ENCODE measurements at places on chromosomes 1 and 21. TPM values are rescaled to one million over a fixed set of nuclear protein-coding genes. Genes with fewer than 3 reads are reported as not detected.
A peak's percentile ranks its signal among the peaks of the same experiment; 100 is the strongest.

IFI44 gene
- total RNA-seq: 55.4 TPM

TP73 gene
- 0.32 TPM for total RNA-seq

GRCh38 chr1:114015075-114015474 lies 35.8 kb downstream of the OLFML3 start:
- H3K27me3 ChIP-seq: no peaks in the 10 kb centered on the region
- no peaks in the 10 kb centered on the region for H3K36me3 ChIP-seq
- no peaks in the 10 kb centered on the region for H3K4me1 ChIP-seq
- no peak for DNase-seq
- no peak overlapping the region for H3K4me3 ChIP-seq

FCGR3A gene
- not detected for total RNA-seq

CD1E gene
- not detected for total RNA-seq

DNA sequence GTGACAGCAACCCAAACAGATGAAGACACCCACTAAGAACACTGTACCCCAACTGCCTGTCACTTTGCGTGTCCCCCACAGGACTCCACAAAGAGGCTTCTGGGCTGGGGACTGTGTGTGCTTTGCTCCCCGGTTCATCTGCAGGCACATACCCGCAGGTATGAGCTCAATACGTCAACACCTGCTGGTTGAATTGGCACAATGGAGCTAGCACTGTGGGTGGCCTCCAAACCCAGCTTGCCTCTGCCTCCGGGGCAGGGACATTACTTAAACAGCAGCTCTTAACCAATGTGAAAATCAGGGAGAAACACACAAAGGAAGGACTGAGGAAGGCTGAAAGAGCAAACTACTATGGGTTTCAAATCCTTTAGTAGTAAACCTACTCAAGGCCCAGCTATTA lies 140.2 kb upstream of the TIAM1 start:
- H3K36me3 ChIP-seq: peaks cover 11% of the 10 kb centered on the region
- H3K4me3 ChIP-seq: no peak overlapping the region
- H3K4me1 ChIP-seq: no peaks in the 10 kb centered on the region
- DNase-seq: no peak
- H3K27me3 ChIP-seq: no peaks in the 10 kb centered on the region

DNA sequence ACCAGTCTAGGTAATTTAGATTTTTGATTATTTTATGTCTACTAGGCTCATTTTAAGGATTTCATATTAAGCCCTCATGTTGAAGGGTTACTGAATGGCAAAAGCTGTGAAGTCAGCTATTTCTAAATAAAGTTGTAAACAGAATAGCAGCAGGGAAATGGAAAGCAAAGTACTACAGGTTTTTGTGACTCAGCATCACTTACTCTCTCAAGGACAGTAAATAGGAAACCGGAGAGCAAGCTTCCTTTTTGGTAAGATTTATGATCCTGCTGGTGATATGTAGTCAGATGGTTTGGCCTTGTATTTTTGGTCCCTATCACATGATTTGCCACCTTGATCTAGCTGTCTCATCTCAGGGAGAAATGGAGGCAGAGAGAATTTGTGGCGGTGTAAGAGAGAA lies 226.0 kb downstream of the RPS6KC1 start:
- DNase-seq: no peak
- H3K4me3 ChIP-seq: no peak overlapping the region
- H3K4me1 ChIP-seq: no peaks in the 10 kb centered on the region
- H3K36me3 ChIP-seq: peaks cover 14% of the 10 kb centered on the region

DNA sequence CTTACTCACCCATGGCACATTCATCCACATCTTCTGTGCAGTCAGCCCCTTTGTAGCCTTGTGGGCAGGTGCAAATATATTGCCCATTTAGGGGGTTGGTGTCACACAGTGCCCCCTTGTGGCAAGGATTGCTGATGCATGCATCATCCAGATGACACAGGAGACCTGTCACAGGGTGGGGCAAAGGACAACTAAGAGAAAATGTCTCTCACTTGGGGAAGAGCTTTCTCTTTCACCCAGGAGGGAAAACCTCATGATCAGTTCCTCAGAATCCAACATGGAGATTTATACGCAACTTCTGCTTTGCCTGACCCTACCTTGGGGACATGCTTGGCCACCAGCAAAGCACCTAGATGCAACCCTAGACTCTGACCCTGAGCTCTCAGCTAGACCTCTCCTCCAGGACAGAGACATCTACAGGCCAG lies 71.8 kb upstream of the ADAM30 start:
- peaks cover 3% of the 10 kb centered on the region for H3K4me1 ChIP-seq
- DNase-seq: peak; percentile 90
- H3K27ac ChIP-seq: peak overlapping the region; percentile 7
- H3K4me3 ChIP-seq: no peak overlapping the region
- peaks cover 32% of the 10 kb centered on the region for H3K36me3 ChIP-seq
- no peaks in the 10 kb centered on the region for H3K27me3 ChIP-seq

DCDC2B gene
- not detected for total RNA-seq

GRCh38 chr21:35619184-35619583 lies 441.1 kb downstream of the SETD4 start:
- no peak overlapping the region for H3K4me3 ChIP-seq
- no peaks in the 10 kb centered on the region for H3K36me3 ChIP-seq
- H3K27ac ChIP-seq: no peak overlapping the region
- H3K4me1 ChIP-seq: peaks cover 6% of the 10 kb centered on the region

DNA sequence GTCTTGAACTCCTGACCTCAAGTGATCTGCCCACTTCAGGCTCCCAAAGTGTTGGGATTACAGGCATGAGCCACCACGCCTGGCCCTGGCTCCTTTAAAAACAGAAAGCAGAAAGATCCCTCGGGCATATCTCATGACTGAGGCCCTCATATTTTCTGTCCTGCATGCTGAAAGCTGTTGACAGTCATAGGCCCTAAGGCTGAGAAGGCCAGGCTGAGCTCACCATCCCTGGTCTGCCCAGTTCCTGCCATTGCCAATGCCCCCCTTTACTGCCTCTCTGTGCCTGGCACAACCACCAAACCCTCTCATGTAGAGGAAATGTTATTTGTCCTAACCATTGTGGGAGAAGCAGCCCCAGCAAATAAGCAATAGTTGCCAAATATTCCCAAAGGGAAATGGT lies 12.7 kb downstream of the CD34 start:
- DNase-seq: no peak

GRCh38 chr1:89986020-89986419 lies 8.9 kb upstream of the ZNF326 start:
- no peak overlapping the region for H3K4me3 ChIP-seq
- no peak for DNase-seq
- no peaks in the 10 kb centered on the region for H3K36me3 ChIP-seq
- peaks cover under 1% of the 10 kb centered on the region for H3K4me1 ChIP-seq
- H3K27ac ChIP-seq: no peak overlapping the region
- H3K27me3 ChIP-seq: peaks cover 2% of the 10 kb centered on the region

BRDT gene
- not detected for total RNA-seq

MSH4 gene
- 0.21 TPM for total RNA-seq

BMP8B gene
- 0.28 TPM for total RNA-seq

PDPN gene
- total RNA-seq: not detected

FAM72B gene
- 43.1 TPM for total RNA-seq

HTR1D gene
- not detected for total RNA-seq

- no peak overlapping the region for H3K27ac ChIP-seq
- H3K4me1 ChIP-seq: no peaks in the 10 kb centered on the region
- H3K27me3 ChIP-seq: no peaks in the 10 kb centered on the region
- no peak overlapping the region for H3K4me3 ChIP-seq
Measured at GRCh38 chr1:99501871-99502270, 144.0 kb upstream of the PALMD start.

GRCh38 chr1:94999456-95000131 lies 72.7 kb upstream of the CNN3 start:
- peaks cover 9% of the 10 kb centered on the region for H3K4me1 ChIP-seq
- H3K27me3 ChIP-seq: no peaks in the 10 kb centered on the region
- no peaks in the 10 kb centered on the region for H3K36me3 ChIP-seq
- no peak overlapping the region for H3K4me3 ChIP-seq
- DNase-seq: no peak
- H3K27ac ChIP-seq: no peak overlapping the region

- H3K27me3 ChIP-seq: no peaks in the 10 kb centered on the region
- no peaks in the 10 kb centered on the region for H3K36me3 ChIP-seq
- no peak overlapping the region for H3K27ac ChIP-seq
- DNase-seq: no peak
- no peaks in the 10 kb centered on the region for H3K4me1 ChIP-seq
- H3K4me3 ChIP-seq: no peak overlapping the region
Measured at GRCh38 chr1:22579541-22580155, 16.4 kb downstream of the EPHA8 start.

DNA sequence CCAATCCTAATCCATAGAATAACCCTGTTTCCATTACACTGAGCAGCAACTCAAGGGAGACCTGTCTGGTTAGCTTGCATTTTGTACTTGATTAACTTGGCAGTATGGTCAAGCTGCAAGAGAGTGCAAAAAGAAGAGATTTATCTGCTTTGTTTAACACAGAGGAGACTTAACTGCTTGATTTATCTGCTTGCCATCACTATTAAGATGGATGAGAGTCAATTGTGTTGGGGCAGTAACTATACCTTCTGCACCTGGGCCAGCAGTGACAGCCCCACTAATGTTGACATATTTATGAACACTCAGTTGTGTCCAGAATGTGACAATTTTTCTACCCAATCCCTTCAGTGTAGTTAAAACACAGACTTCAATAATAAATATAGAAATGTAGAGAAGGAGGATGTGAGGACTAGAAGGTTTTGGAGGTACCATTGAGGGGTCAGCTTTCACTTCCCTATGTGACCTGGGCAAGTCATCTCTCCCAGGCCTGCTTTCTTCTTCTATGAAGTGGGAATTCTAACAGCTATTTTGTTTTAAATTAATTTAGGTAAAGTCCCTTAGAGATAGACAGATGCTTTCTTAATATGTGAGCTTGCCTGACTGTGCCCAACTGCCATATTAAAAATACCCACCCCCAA lies 159.1 kb upstream of the KCNK2 start:
- H3K36me3 ChIP-seq: no peaks in the 10 kb centered on the region
- H3K4me1 ChIP-seq: no peaks in the 10 kb centered on the region
- peaks cover 4% of the 10 kb centered on the region for H3K27me3 ChIP-seq
- no peak overlapping the region for H3K4me3 ChIP-seq
- H3K27ac ChIP-seq: no peak overlapping the region
- DNase-seq: no peak

- H3K4me3 ChIP-seq: no peak overlapping the region
- H3K4me1 ChIP-seq: no peaks in the 10 kb centered on the region
- H3K27ac ChIP-seq: no peak overlapping the region
Measured at GRCh38 chr1:30540611-30541192, 182.7 kb downstream of the MATN1 start.

- DNase-seq: no peak
- H3K36me3 ChIP-seq: peaks cover 2% of the 10 kb centered on the region
- H3K4me1 ChIP-seq: peaks cover 14% of the 10 kb centered on the region
- no peak overlapping the region for H3K4me3 ChIP-seq
- H3K27ac ChIP-seq: no peak overlapping the region
- no peaks in the 10 kb centered on the region for H3K27me3 ChIP-seq
Measured at GRCh38 chr1:224450561-224451350, 16.2 kb upstream of the WDR26 start.

FCRLA gene
- total RNA-seq: not detected

DNA sequence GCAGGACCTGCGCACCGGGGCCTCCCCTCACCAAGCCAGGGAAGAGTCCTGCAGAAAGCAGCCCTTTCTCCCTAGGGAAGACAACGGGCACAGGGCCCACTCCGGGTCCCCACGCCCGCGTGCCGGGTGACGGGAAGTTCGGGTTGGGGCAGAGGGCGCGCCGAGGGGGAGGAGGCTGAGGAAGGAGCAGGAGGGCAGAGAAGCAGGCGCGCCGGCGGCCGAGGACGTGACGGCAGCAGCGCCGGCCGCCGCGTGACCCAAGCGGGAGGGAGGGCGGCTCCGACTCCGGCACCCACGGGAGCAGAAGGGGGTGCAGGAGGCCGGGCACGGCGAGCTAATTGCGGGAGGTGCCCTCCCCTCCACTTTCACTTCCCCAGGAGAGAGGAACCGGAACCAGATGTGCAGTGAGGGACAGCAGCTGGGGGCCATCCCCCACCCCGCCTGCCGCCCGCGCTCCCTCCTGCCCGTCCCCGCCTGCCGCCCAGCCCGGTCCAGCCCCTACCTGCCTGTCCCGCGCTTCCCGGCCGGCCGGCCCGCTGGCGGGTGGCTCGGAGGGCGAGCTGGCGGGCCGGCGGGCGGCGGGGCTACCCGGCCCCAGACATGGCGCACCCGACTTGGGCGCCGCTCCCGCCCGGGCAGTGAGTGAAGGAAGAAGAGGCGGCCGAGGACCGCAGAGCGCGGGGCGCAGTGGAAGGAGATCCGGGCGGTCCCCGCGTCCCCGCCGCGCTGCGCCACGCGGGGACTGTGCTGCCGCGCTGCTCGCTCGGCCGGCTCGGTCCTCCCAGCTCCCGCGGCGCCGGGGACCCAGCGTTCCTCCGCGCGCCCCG lies 510 bp downstream of the DENND4B start:
- peaks cover 24% of the 10 kb centered on the region for H3K4me1 ChIP-seq
- DNase-seq: peak; percentile 84
- H3K36me3 ChIP-seq: peaks cover 42% of the 10 kb centered on the region
- peak overlapping the region; percentile 88 for H3K4me3 ChIP-seq
- H3K27ac ChIP-seq: peak overlapping the region; percentile 96

- DNase-seq: no peak
- no peaks in the 10 kb centered on the region for H3K4me1 ChIP-seq
- no peak overlapping the region for H3K27ac ChIP-seq
- H3K27me3 ChIP-seq: no peaks in the 10 kb centered on the region
- no peak overlapping the region for H3K4me3 ChIP-seq
Measured at GRCh38 chr1:2377751-2378440, 13.5 kb downstream of the MORN1 start.

DNA sequence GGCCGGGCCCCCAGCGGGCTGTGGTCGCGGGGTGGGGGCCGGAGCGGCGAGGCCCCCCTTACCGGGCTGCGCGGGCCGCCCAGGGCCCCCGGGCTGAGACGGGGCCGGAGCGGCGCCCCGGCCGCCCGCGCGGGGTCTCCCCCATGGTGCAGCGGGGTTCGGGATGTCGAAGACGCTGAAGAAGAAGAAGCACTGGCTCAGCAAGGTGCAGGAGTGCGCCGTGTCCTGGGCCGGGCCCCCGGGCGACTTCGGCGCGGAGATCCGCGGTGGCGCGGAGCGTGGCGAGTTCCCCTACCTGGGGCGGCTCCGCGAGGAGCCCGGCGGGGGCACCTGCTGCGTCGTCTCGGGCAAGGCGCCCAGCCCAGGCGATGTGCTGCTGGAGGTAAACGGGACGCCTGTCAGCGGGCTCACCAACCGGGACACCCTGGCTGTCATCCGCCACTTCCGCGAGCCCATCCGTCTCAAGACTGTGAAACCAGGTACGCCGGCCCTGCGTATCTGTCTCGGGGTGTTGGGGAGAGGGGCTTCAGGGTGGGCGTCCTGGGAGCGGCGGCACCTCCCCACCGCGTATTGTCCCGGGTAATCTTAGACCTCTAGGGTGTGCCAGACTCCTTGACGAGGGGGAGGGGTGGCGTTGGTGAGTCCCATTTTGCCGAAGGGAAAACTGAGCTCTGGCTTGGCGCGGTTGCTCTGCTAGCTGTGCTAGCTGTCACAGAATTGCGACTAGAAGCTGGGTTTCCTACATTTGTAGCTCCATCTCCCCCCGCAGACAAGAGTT lies 745 bp downstream of the MAGI3 start:
- H3K36me3 ChIP-seq: no peaks in the 10 kb centered on the region
- peaks cover 5% of the 10 kb centered on the region for H3K27me3 ChIP-seq
- H3K4me3 ChIP-seq: peak overlapping the region; percentile 86
- peak; percentile 70 for DNase-seq
- H3K4me1 ChIP-seq: peaks cover 23% of the 10 kb centered on the region

Measured in activated CD4-positive, alpha-beta T cell treated with anti-CD3 and anti-CD28 coated beads for 36 hours (primary cell).